Psoas muscle (tissue), 8 donors: ENCODE measurements at places on chromosomes 5 and 9. TPM values are rescaled to one million over a fixed set of nuclear protein-coding genes. Genes with fewer than 3 reads are reported as not detected.

- no peaks in the 10 kb centered on the region for H3K36me3 ChIP-seq
- DNase-seq = no peak
- no peaks in the 10 kb centered on the region for H3K27me3 ChIP-seq
- H3K4me3 ChIP-seq = peak overlapping the region; percentile 75
Measured at GRCh38 chr9:74496406-74496805, 729 bp upstream of the RORB start.

- H3K4me3 ChIP-seq = peak overlapping the region; percentile 65
- peak overlapping the region; percentile 98 for H3K27ac ChIP-seq
- peaks cover 59% of the 10 kb centered on the region for H3K4me1 ChIP-seq
- peak; percentile 86 for DNase-seq
Measured at GRCh38 chr5:38468978-38469706, 87.3 kb downstream of the LIFR start.

GRCh38 chr5:171269717-171270116, 39.3 kb upstream of the TLX3 start:
- H3K4me3 ChIP-seq = no peak overlapping the region
- no peaks in the 10 kb centered on the region for H3K27me3 ChIP-seq

ZNF367 gene
- polyA plus RNA-seq = 3.3 TPM

- no peak overlapping the region for H3K4me3 ChIP-seq
- no peaks in the 10 kb centered on the region for H3K36me3 ChIP-seq
- DNase-seq = no peak
- no peaks in the 10 kb centered on the region for H3K4me1 ChIP-seq
Measured at GRCh38 chr5:52868417-52868816, 80.7 kb downstream of the ITGA1 start.

- H3K36me3 ChIP-seq = no peaks in the 10 kb centered on the region
- no peaks in the 10 kb centered on the region for H3K4me1 ChIP-seq
Measured at GRCh38 chr5:158543539-158544387, 556.0 kb downstream of the EBF1 start.

- peak overlapping the region; percentile 85 for H3K4me3 ChIP-seq
- H3K4me1 ChIP-seq = peaks cover 16% of the 10 kb centered on the region
- peak overlapping the region; percentile 91 for H3K27ac ChIP-seq
- H3K27me3 ChIP-seq = no peaks in the 10 kb centered on the region
- H3K36me3 ChIP-seq = peaks cover 13% of the 10 kb centered on the region
Measured at GRCh38 chr5:133969654-133970324, 1.4 kb upstream of the C5orf15 start.

GRXCR2 gene
- polyA plus RNA-seq = not detected

SLC25A2 gene
- polyA plus RNA-seq = not detected

HAVCR2 gene
- polyA plus RNA-seq = 0.48 TPM

DBH gene
- 0.04 TPM for polyA plus RNA-seq

DNA sequence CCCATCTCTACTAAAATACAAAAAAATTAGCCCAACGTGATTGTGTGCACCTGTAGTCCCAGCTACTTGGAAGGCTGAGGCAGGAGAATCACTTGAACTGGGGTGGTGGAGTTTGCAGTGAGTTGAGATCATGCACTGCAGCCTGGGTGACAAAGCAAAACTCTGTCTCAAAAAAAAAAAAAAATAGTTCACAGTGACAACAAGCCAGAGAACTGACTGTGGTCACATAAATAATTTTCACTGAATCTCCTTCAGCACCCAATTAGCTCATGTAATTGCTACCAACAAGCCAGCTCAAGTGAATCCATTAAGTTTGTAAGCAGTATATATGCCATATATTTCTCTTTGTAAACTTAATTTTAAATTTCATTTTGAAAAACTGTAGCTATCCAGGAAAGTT, 14.5 kb upstream of the AFAP1L1 start:
- H3K27me3 ChIP-seq = no peaks in the 10 kb centered on the region
- no peaks in the 10 kb centered on the region for H3K4me1 ChIP-seq
- H3K36me3 ChIP-seq = peaks cover 2% of the 10 kb centered on the region
- H3K27ac ChIP-seq = no peak overlapping the region

GPX3 gene
- polyA plus RNA-seq = 551 TPM

CEP72 gene
- 1.5 TPM for polyA plus RNA-seq

DNA sequence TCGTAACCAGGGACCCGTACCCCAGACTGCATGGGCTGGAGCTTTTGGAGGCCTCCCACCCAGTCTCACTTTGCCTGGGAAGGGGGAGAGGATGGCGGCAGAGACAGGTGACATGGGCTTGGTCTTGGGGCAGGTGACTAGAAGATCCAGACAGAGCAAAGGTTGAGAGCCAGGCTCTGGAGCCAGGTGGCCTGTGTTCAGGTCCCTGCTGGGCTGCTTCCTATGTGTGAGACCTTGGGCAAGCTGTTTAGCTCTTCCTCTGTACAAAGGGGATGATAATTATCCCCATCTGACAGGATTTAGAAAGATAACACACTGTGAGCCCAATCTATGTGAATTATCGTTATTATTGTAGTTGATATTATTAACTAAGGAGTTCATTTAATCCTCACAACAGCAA, 16.1 kb upstream of the NDST1 start:
- H3K4me1 ChIP-seq = peaks cover 67% of the 10 kb centered on the region
- no peak for DNase-seq
- H3K4me3 ChIP-seq = no peak overlapping the region
- no peaks in the 10 kb centered on the region for H3K36me3 ChIP-seq

GRCh38 chr9:126397056-126397455, 70.4 kb downstream of the MVB12B start:
- H3K4me3 ChIP-seq = no peak overlapping the region
- peaks cover 50% of the 10 kb centered on the region for H3K4me1 ChIP-seq
- no peak for DNase-seq
- no peaks in the 10 kb centered on the region for H3K27me3 ChIP-seq
- H3K36me3 ChIP-seq = peaks cover 36% of the 10 kb centered on the region

- no peaks in the 10 kb centered on the region for H3K4me1 ChIP-seq
- no peak overlapping the region for H3K27ac ChIP-seq
- H3K4me3 ChIP-seq = no peak overlapping the region
- no peak for DNase-seq
Measured at GRCh38 chr9:86716326-86716922, 230.9 kb downstream of the GAS1 start.

DNA sequence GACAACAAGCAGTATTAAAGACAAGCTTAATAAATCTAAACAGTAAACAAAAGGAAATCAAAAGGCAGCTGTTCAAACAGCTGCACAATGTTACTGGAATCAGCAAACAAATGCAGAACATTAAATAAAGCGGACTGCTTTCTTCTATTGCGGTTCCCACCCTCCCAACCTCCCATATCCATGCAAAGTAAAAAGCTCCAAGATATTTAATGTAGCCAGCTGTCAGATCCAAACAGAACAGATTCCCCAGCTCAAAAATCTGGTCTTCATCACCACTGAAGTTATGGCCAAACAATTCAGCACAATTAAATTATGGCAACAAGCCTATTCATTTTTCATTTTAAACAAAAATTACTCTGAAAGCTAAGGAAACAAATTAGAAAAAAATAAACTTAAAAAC, 75.9 kb downstream of the SLC38A9 start:
- H3K36me3 ChIP-seq = no peaks in the 10 kb centered on the region
- no peak overlapping the region for H3K4me3 ChIP-seq
- no peaks in the 10 kb centered on the region for H3K27me3 ChIP-seq
- H3K27ac ChIP-seq = peak overlapping the region; percentile 87
- DNase-seq = no peak

- H3K27me3 ChIP-seq = no peaks in the 10 kb centered on the region
- no peak overlapping the region for H3K27ac ChIP-seq
- H3K4me3 ChIP-seq = no peak overlapping the region
Measured at GRCh38 chr9:93682155-93682968, 106.0 kb downstream of the PHF2 start.

DNA sequence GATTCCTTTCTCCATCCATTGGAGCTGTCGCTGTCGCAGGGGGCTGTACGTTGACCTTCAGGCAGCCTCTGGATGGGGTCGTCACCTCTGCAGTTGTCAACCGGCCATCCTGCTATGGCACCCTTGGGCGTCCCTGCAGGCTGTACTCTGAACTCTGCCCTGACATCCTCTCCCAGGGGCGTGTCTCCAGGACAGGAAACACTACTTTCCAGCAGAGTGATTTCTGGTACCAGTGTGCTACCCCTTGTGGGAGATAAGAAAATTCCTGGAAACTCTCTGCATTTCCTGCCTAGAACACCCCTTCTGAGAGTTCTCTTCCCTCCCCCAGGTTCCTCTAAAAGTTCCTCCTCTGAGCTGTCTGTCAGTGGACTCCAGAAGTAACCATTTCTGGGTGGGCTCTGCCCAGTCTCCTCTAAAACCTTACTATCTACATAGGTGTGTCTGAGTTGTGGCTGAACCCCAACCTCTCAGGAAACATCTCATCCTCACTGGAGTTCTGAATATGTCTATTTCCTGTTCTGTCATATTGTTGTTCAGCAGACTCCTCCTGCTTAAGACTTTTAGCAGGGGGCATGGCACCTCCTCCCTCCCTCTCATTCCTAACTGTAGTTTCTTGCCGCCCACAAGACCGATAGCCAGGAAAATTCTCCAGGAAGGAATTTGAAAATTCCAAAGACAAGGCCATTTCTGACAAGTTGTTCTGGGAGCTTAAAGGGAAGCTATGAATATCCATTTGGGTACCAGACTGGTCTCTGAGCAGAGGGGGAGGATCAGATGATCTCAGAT, 145.3 kb upstream of the RASEF start:
- H3K4me3 ChIP-seq = no peak overlapping the region
- no peaks in the 10 kb centered on the region for H3K36me3 ChIP-seq
- no peak overlapping the region for H3K27ac ChIP-seq
- H3K4me1 ChIP-seq = no peaks in the 10 kb centered on the region

STKLD1 gene
- 0.07 TPM for polyA plus RNA-seq

- no peak overlapping the region for H3K4me3 ChIP-seq
- H3K27me3 ChIP-seq = no peaks in the 10 kb centered on the region
- DNase-seq = no peak
- no peaks in the 10 kb centered on the region for H3K4me1 ChIP-seq
Measured at GRCh38 chr5:2524620-2525019, 226.9 kb downstream of the IRX2 start.

ADAMTS12 gene
- 0.19 TPM for polyA plus RNA-seq

DNA sequence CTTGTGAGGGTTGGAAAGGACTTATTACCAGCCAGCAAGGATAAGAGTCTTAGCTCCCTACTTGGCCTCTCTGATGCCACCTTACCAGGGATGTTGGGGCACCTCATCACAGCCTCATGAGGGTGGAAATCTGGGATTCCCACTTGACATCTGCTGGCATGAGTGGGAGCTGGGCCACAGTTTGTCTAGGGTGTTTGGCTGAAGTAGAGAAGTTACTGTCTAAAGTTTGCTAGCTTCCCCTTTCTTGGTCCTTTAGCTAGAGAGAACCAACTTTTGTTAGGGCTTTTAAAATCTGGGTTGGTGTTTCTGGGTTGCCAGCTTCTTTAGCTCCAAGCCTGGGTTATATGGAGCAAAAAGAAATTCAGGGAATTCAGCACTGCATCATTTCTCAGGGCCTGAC, 57.5 kb upstream of the GNA14 start:
- H3K36me3 ChIP-seq = no peaks in the 10 kb centered on the region
- no peaks in the 10 kb centered on the region for H3K27me3 ChIP-seq
- DNase-seq = no peak
- no peaks in the 10 kb centered on the region for H3K4me1 ChIP-seq
- no peak overlapping the region for H3K4me3 ChIP-seq

- H3K36me3 ChIP-seq = no peaks in the 10 kb centered on the region
- H3K4me3 ChIP-seq = no peak overlapping the region
- H3K27ac ChIP-seq = no peak overlapping the region
- H3K4me1 ChIP-seq = no peaks in the 10 kb centered on the region
- DNase-seq = no peak
Measured at GRCh38 chr5:8912106-8912505, 633.8 kb downstream of the SEMA5A start.

- no peaks in the 10 kb centered on the region for H3K36me3 ChIP-seq
- H3K4me1 ChIP-seq = no peaks in the 10 kb centered on the region
- no peaks in the 10 kb centered on the region for H3K27me3 ChIP-seq
- H3K27ac ChIP-seq = no peak overlapping the region
Measured at GRCh38 chr5:89147031-89147430, 264.0 kb upstream of the MEF2C start.

GRCh38 chr5:125696762-125697161, 726.4 kb upstream of the GRAMD2B start:
- H3K4me3 ChIP-seq = no peak overlapping the region
- no peak overlapping the region for H3K27ac ChIP-seq
- H3K36me3 ChIP-seq = no peaks in the 10 kb centered on the region

GRCh38 chr5:115767424-115767823, 49.0 kb downstream of the CDO1 start:
- no peaks in the 10 kb centered on the region for H3K36me3 ChIP-seq
- H3K4me1 ChIP-seq = no peaks in the 10 kb centered on the region
- DNase-seq = no peak
- no peaks in the 10 kb centered on the region for H3K27me3 ChIP-seq
- H3K4me3 ChIP-seq = no peak overlapping the region
